Neural crest cell (in vitro differentiated cells): ENCODE measurements at places on chromosomes 7 and 10. TPM values are rescaled to one million over a fixed set of nuclear protein-coding genes. Genes with fewer than 3 reads are reported as not detected.

- no peak for DNase-seq
- H3K27me3 ChIP-seq, result peaks cover 17% of the 10 kb centered on the region
- peak overlapping the region; percentile 95 for H3K4me3 ChIP-seq
- peaks cover 82% of the 10 kb centered on the region for H3K4me1 ChIP-seq
- peaks cover 14% of the 10 kb centered on the region for H3K36me3 ChIP-seq
Measured at GRCh38 chr10:21518641-21519396, 6.7 kb downstream of the SKIDA1 start.

DNA sequence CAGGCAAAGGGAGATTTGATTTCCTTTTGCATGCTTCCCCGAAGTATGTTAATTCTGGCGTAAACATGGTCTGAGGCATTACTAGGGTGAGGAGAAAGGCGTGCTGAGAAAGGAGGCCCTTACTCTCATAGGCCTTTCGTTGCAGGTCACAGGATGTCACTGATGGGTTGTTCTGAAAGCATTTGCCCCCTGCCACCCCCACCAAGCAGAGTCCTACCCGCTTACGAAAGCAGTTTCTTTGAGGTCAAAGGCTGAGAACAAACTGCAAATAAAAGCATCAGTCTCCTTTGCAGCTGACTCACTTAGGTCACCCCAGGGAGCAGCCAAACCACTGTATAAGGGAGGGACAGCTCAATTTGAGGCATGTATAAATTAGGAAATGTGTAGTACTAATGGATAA is 57.1 kb downstream of the BPGM start:
- H3K27me3 ChIP-seq, result no peaks in the 10 kb centered on the region
- peaks cover 23% of the 10 kb centered on the region for H3K4me1 ChIP-seq
- H3K36me3 ChIP-seq, result no peaks in the 10 kb centered on the region

- H3K4me3 ChIP-seq, result no peak overlapping the region
- no peaks in the 10 kb centered on the region for H3K36me3 ChIP-seq
- H3K27me3 ChIP-seq, result no peaks in the 10 kb centered on the region
- no peak for DNase-seq
- no peak overlapping the region for H3K27ac ChIP-seq
Measured at GRCh38 chr10:94092848-94093247, 99.1 kb downstream of the PLCE1 start.

DNA sequence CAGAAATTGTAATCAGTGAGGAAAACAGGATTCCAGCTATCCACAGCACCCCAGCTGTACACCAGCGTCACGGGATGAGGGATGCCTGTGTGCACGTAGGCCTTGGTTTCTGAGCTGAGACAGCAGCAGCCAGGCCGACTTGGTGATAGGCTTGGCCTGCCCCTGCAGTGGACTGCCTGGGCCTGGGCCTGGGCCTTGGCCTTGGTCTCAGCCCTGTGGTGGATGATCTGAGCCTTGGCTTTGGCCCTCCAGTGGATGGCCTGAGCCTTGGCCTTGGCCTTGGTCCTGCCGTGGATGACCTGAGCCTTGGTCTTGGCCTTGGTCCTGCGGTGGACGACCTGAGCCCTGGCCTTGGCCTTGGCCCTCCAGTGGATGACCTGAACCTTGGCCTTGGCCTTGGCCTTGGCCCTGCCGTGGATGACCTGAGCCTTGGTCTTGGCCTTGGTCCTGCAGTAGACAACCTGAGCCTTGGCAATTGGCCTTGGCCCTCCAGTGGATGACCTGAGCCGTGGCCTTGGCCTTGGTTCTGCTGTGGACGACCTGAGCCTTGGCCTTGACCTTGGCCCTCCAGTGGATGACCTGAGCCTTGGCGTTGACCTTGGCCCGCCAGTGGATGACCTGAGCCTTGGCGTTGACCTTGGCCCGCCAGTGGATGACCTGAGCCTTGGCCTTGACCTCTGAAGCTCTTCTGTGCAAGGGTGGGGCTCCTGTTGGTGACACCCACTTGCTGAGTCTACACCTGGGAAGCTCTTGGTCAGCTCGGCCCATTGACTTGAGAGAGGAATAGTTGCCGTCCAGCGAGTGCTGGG is 93.8 kb downstream of the CUX1 start:
- no peak for DNase-seq
- H3K4me1 ChIP-seq, result peaks cover 20% of the 10 kb centered on the region
- no peaks in the 10 kb centered on the region for H3K36me3 ChIP-seq
- no peak overlapping the region for H3K27ac ChIP-seq

DNA sequence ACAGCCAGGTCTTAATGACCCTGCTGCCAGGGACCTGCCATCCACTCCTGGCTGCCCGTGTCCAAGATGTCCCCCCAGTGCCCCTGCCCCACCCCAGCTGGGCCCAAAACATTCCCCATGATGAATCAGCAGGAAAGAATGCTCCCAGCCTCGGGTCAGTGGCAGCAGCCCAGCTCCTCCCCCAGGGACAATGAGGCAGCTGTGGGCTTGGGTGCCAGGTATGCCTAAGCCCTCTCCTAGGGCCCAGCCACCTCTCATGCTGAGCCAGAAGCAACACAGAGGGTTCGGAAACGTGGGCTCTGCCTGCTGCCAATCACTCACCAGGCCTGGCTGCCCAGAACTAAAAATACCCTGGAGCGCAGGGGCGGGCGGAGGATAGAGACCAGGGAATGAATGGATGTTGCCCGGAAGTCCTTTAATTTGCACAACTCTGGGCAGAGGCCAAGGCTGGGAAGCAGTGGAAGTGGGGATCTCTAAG is 1.5 kb upstream of the LOXL4 start:
- H3K27ac ChIP-seq, result no peak overlapping the region
- H3K27me3 ChIP-seq, result peaks cover 8% of the 10 kb centered on the region

The SMKR1 gene
- total RNA-seq, result 2.5 and 5.3 TPM in 2 replicates

DNA sequence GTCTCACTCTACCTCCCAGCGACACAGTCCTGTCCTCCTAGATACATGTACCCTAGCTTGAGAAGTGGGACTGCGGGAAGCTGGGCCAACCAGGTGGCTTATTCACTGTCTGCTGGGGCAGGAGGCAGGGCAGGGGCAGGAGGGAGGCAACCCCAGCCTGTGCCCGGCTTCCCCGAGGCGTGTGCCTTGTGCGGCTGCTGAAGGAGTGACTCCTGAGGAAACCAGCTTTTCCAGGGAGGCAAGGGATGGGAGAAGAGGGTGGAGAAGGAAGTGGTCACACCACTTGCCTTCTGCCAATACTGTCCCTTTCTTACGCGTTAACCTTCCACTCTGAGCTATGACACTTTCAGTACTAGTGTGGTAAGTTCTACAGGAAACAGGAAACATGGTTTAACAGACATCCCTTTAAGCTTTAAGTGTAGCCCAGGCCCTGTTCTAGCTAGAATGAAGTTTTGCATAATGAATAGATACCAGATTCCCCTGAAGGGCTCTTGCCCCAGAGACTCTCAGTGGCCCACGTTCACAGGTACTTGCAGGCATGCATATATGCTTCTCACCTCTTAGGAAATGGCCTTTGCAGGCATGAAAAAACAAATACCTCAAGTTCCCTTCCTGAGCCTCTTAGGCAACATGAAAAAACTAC is 40.6 kb downstream of the SYPL1 start:
- peaks cover 5% of the 10 kb centered on the region for H3K4me1 ChIP-seq
- DNase-seq, result no peak
- peak overlapping the region; percentile 23 for H3K27ac ChIP-seq

DNA sequence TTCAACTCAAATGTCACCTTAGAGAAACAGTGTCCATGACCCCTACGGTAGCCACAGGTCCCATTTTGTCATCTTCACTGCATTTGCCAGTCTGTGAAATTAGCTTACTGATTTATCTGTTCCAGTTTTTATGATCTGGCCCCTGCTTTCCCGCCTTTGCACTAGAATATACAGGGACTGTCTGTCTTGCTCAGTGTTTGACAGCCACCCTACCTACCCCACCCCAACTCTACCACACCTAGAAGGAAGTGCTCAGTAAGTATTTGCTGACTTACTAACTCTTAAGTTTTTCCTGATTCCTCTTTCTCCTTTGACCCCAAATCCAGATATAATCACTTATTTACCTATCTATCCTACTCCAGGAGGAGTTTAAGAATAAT is 49.5 kb downstream of the CREB3L2 start:
- no peak overlapping the region for H3K4me3 ChIP-seq
- peak overlapping the region; percentile 74 for H3K27ac ChIP-seq
- peaks cover 2% of the 10 kb centered on the region for H3K36me3 ChIP-seq
- H3K27me3 ChIP-seq, result no peaks in the 10 kb centered on the region

DNA sequence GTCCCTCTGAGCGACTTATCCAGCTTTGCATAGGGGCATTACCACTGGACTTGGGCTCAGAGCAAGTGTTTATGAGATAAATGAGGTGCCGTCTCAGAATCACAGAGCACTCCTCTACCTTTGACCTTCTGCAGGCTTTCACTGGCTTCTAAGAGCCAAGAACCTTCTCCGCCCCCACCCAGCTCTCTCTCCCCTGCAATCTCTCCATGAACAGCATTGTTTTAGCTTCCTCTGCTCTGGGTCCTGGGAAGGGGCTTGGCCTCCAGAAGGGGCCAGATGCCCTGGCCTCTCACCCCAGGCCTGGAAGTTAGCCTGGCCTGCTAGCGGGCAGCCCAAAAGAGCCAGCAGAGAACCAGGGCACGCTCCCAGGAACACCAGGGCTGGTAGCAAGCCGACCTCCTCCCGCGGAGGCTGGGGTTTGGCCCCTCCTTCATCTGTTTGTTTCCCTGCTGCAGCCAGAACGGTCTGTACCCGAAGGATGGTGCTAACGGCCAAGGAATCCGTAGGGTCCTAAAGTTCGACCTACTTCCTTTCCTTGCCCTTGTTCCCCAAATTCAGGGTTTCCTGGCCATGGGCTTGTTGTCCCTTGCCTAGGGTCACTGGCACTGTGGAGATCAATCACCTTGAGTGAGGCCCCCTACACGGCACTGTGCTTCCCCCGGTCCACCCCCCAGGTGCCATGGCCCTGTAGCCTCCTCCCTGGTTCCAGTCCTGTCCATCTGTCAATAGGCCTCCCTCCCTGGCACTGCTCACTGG is 18.7 kb upstream of the DDIT4 start:
- no peaks in the 10 kb centered on the region for H3K27me3 ChIP-seq
- H3K27ac ChIP-seq, result peak overlapping the region; percentile 99
- H3K4me3 ChIP-seq, result peak overlapping the region; percentile 44
- DNase-seq, result peak; percentile 56
- no peaks in the 10 kb centered on the region for H3K36me3 ChIP-seq
- H3K4me1 ChIP-seq, result peaks cover 57% of the 10 kb centered on the region

- no peak for DNase-seq
- H3K4me1 ChIP-seq, result peaks cover 26% of the 10 kb centered on the region
- H3K4me3 ChIP-seq, result no peak overlapping the region
- H3K27me3 ChIP-seq, result no peaks in the 10 kb centered on the region
- H3K27ac ChIP-seq, result no peak overlapping the region
Measured at GRCh38 chr7:136492366-136492765, 376.1 kb upstream of the CHRM2 start.

- H3K4me3 ChIP-seq, result no peak overlapping the region
- DNase-seq, result no peak
- no peaks in the 10 kb centered on the region for H3K36me3 ChIP-seq
- H3K27ac ChIP-seq, result no peak overlapping the region
- no peaks in the 10 kb centered on the region for H3K27me3 ChIP-seq
- H3K4me1 ChIP-seq, result no peaks in the 10 kb centered on the region
Measured at GRCh38 chr10:12665501-12665900, 316.2 kb downstream of the CAMK1D start.

GRCh38 chr10:63866075-63866746 is 345.0 kb downstream of the REEP3 start:
- peak; percentile 74 for DNase-seq
- no peaks in the 10 kb centered on the region for H3K36me3 ChIP-seq
- H3K4me1 ChIP-seq, result peaks cover 12% of the 10 kb centered on the region

DNA sequence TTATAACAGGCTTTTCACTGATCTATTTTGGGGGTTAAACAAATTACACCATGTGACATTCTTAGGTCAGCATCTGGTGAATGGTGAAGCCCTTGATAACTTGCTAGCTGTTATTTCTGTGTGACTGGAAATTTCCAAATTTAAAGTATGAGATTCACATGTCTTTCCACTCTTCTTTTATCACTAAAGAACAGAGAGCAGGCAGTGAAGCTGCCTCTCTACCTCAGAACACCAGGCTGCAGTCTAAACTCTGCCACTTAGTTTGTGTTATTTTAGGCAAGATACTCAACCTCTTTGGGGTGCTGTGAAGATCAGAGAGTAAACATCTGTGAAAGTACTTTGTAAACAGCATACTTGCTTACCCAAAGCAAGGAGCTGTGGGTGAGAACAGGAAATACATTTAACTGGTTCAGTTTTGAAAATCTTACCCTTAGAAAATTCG is 15.5 kb upstream of the SP4 start:
- H3K27me3 ChIP-seq, result no peaks in the 10 kb centered on the region
- no peak overlapping the region for H3K27ac ChIP-seq
- H3K4me3 ChIP-seq, result no peak overlapping the region
- no peak for DNase-seq
- H3K36me3 ChIP-seq, result no peaks in the 10 kb centered on the region

- H3K27me3 ChIP-seq, result no peaks in the 10 kb centered on the region
- H3K27ac ChIP-seq, result no peak overlapping the region
- no peaks in the 10 kb centered on the region for H3K36me3 ChIP-seq
- DNase-seq, result no peak
- H3K4me3 ChIP-seq, result peak overlapping the region; percentile 88
Measured at GRCh38 chr7:98284335-98285036, 3.0 kb downstream of the BRI3 start.

DNA sequence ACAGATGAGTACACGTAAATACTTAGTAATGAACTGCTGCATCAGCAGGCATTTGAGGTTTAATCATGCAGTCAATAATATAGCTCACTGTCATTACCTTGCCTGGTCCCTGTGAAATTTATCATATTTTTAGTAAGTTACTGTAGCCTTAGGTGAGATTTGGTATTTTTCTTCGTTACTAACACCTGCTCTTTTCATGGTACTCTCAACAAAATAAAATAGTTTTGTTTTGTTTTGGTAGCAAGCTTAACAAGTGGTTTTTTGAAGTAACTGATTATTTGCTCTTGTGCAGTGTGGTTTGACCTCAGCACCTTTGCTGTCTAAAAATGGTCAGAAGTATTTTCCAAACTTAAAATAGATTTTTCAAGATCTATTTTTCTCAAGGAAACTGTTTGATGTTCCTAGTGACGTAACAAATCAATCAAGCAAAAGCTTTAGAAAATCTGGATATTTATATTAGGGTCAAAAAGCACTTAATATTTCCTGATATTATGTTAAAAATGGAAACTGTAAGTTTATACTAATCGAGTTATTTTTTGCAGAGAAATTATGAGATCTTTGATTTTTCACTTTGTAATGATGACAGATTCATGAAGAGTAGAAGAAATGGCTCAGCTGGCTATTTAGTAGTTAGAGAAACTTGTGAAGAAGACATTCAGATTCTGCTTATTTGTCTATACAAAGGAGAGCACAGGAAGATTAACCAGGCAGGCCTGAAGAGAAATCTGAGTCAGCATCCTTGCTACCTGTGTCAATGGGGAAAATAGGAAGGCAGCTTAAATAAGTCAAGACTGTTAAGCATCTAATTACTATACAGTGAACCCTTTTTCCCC is 21.0 kb upstream of the RPA3 start:
- DNase-seq, result no peak
- no peaks in the 10 kb centered on the region for H3K27me3 ChIP-seq
- peaks cover 28% of the 10 kb centered on the region for H3K4me1 ChIP-seq
- H3K36me3 ChIP-seq, result no peaks in the 10 kb centered on the region
